Stimulated activated CD8-positive, alpha-beta memory T cell treated with anti-CD3 and anti-CD28 coated beads, Interleukin-7, amount 100 ng/mL, for 4 hours (primary cell): ENCODE measurements at places on chromosomes 12 and 14.

- no peak for DNase-seq
Observed at GRCh38 chr14:84128050-84128449, 1401.9 kb upstream of the FLRT2 start.

GRCh38 chr12:42097971-42098370 lies 46.7 kb downstream of the GXYLT1 start:
- no peak for DNase-seq

DNA sequence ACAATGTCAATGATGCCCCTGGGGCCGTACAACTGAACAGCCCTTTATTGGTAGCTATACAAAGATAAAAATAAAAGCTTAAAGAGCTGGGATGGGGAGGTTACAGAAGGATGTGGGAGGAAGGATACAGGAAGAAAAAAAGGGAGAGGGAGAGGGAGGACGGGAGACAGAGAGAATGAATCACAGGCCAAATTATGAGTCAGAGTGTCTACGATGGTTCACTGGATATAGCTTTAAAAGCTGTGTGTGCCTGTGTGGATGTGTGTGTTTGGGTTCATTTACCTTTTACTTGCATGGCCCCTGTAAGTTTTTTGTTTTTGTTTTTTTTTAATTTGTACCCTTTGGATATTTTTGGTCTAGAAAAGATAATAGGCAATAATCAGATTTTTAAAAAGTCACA lies 111.9 kb downstream of the CCDC60 start:
- no peak for DNase-seq

DNA sequence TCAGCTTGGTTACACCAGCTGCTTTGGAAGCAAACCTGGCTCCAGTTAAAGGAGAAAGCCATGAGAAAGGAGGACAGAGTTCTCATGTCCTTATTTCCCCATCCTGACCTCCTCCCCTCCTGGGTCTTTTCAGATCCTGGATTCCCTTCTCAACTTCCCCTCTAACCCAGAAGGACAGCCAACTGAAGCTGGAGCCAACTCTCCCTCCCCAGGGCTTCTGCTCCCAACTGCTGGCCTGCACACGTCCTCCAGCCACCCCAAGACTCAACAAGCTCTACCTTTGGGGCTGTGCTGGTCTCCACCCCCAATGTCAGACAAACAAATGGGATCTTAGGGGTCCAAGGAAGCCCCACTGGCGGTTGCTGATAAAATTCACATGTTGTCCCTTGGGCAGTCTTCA lies 651.1 kb upstream of the TBX3 start:
- DNase-seq, result no peak

DNA sequence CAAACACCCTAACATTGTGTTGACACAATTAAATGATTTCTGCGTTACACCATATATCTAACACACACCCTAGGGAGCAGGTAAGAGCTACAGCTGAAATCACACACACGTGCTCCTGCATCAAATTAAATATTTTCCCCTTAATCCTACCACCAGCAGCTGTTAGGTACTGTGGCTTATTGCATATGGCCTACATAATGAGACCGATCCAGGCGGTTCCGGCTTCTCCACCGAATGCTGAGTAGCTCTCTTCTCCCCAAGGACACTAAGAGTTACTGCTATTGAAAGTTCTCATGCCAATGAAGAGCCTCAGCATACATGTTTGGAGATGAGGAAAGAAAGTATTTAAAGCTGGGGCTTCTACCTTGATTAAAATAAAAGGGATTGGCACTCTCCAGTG lies 472.2 kb upstream of the STXBP6 start:
- no peak for DNase-seq

DNA sequence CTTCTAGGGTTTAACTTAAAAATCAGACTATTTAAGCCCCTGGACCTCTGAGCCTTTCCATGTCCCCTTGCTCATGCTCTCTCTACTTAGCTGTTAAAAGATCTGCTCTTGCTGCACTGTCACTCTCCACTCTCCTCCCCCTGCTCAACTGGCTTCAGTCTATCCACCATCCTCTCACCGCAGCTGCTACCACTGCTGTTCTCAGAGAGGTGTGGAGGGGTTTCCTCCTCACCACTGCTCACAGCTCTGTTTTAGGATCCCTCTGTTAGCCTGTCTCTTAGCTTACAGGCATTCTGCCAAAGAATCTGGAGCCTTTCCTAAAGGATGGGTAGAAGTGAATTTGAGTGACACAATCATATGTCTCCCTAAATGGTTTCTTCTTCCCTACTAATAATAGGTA lies 43.7 kb upstream of the ATP2B1 start:
- DNase-seq, result no peak

DNA sequence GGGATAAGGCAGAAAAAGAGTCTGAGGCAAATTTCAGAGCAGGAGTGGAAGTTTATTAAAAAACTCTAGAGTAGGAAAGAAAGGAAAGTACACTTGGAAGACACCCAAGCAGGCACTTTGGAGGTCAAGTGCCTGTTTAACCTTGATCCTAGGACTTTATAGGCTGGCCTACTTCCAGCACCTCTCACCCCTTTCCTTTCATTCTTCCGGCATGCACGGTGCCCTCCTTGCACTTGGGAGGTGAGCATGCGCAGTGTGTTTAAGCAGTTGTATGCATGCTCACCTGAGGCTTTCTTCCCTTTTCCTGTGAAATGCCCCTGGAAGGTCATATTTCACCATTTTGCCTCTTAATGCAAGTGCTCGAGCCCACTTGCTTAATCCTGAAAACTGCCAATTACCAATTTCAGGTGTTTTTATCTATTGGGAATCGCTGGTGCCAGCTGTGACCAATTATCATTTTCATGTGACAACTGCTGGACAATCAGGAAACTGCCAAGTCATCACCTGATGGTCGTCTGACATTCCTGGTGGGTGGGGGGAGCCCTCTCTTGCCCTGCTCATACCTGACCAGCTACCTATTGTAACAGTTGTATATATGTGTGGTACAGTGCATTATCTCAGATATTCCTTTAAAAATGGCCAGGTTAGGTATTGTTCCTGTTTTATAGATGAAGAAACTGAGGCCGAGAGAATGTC lies 53.5 kb downstream of the SUDS3 start:
- no peak for DNase-seq

DNA sequence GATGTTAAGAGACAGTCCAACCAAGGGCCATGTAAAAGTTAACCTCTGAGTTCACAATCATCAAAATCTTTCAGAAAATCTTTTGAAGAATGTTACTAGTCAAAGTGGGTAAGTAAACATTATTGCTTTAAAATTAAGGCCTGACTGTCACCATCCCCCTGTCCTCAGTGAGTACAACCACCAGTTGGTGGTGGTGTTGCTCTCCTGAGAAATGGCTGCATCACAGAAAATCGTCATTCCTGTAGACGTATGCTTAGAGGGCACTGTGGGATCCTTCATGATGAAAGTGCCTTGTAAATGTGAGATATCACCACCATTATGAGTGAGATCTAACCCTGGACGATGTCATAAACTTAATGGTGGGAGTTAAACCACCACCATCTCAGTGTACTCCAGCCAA lies 451.2 kb downstream of the RPS29 start:
- no peak for DNase-seq

DNA sequence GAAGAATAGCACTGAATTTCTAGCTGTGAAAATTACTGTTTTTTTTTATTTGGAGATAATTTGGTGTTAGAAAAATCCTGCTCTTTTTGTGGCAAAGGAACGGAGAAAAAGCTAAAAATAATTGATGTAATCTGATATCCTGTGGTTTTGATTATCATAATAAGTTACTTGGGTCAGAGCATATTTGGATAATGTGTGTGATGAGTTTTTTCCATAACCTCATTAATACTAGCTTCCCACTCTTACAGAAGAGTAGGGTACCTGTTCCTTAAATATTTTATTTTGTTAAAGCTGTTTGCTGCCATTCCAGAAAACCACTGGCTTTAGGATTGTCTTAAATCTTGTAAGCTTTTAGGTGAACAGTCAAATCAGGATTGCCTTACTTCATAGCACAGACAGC lies 4.7 kb downstream of the PSMC6 start:
- no peak for DNase-seq

DNA sequence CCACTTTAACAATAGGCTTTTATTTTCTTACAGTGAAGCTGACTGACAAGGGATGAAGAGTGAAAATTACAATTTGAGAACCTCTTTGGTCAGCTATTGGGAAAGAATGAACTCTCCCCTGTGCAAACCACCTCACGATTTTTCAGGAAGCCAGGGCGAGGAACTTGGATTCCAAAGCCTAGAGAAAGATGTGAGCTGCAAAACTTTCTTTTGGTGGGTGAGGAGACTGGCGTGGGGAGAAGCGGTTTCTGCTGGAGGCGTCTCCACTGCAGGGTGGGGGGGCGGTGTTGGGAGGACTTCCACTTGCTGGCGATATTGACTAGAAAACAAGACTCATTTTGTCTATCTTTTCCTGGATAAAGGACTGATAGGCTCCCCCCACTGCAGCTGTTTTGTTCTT lies 59.3 kb upstream of the VRK1 start:
- no peak for DNase-seq

DNA sequence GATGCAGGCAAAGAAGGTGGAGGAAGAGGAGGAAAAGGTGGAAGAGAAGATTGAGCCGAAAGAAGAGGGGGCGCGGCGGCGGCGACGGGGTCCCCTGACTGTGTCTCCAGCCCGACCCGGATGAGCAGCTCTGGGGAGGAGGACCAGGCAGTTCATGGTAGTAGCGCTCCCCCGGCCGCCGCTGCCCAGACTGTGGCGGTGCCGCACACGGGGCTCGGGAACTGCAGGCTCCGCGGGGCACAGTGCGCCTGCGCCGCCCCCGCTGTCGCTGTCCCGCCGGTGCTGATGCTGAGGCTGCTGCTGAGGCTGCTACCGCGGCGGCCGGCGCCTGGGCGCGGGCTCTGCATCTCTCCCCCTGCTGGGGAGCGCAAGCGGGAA lies at the start of gene KCNH5:
Gene KCNH5, minus strand, starts transcription at position 225 of the 378 bp plus-strand sequence. CDS start 272 bp downstream, outside the sequence.
- no peak for DNase-seq

DNA sequence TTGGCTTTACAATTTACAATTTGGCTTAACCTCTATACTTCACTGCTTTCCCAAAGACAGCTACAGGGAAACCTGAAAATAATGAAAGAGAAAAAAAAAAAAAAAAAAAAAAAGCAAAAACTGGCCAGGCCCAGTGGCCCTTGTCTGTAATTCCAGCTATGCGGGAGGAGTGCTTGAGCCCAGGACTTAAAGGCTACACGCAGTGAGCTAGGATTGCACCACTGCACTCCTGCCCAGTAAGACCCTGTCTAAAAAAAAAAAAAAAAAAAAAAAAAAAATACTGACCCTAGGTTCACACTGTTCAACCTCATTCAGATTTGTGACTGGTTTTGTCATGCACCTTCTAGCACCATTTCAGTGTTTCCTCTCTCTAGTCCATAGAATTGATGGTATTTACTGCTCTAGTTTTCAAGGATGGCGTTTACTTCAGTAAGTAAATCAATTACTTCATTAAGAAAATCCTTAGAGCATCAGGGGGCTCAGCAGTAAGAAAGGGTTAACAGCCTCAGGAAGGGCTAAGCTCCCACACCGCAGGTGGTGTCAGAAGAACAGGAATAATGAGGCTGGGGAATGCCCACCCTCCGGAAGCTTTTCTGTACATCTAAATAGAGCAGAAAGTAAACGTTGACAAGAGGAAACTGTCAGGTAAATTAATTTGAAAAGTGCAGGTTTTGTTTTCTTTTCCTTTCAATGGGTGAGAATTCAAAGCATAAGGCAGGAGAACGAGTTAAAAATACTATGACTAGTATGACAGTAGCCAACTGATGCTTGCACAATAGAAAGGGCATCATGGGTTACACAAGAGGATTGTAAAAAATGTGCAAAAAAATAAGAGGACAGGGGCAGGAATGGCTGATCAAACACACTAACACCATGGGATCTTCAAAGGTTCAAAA lies 115.0 kb upstream of the MDM1 start:
- DNase-seq, result no peak

GRCh38 chr12:128534906-128535305 lies 267.9 kb downstream of the TMEM132C start:
- no peak for DNase-seq

DNA sequence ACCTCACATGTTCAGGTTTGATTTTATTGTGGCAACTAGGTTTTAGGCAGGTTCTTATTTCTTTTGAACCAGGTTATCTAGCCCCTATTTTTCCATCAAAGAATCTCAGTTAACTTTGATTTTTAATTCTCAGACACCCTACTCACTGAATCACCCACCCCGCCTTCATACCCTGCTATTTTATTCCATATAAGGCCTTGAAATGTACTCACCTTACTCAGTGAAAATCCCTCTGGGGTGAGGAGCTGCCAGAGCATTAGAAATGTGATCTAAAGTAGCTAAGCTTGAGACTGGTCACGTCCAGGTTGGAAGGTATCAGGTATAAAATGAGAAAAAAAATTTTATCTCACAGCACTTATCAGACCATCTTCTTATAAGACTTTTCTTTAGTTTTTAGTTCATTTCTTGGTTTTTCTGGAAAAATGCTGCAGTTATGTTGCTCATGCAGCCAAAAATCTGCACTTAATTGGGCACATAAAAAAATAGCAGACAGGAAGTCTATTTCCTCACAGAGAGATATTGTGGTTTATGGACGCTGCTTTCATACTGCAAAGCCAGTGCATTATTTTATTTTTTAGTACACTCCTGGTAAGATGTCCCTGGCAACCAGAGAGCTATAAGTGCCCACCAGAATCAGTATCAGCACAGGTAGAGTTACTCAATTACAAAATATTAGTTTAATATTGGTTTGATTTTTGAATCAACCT lies 101.5 kb upstream of the CCDC91 start:
- no peak for DNase-seq

DNA sequence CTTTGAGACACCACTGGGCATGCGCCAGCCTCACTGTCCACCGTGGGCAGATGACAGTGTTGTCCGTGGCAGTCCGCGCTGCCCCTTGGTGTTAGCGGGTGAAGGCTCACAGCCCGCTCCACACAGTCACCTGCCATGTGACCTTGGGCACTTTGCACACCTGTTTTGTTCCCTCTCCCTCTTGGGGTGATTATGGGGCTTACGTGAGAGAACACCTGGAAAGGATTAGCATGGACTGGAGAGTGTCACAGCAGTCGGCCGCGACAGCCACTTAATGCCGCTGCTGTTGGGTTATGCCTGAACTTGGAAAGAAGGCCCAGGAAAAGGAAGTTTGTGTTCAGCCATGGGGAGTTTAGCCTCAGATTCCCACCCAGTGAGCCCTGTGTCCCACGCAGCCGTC lies 94.2 kb downstream of the DDX51 start:
- no peak for DNase-seq

- no peak for DNase-seq
Observed at GRCh38 chr14:53375599-53375998, 222.5 kb upstream of the DDHD1 start.

GRCh38 chr12:94761559-94761958 lies 111.2 kb upstream of the TMCC3 start:
- no peak for DNase-seq

- DNase-seq, result no peak
Observed at GRCh38 chr12:4472046-4472445, 26.4 kb upstream of the FGF6 start.

DNA sequence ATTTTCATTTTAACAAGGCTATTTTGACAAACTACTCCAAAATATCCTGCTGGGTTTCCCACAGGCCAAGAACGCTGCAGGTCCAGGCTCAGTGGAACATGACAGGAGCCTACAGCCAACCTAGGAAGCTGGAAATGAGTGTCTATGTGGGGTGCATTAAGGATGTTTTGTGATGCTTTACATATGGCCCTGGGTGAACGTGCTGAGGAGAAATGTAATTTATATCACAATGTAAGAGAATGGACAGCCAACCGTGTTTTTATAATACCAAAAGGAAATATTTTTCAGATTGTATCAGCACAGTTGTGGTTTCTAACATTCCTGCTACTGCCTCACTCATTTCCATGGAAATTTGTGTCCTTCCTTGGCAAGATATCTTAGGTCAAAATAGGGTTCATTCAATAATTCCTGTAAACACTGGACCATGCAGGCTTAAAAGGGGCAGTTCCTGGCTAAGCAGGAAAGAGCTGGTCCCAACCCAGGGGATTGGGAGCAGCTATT lies 51.5 kb downstream of the ST8SIA1 start:
- no peak for DNase-seq

- DNase-seq, result no peak
Observed at GRCh38 chr12:124681779-124682391, 114.5 kb upstream of the NCOR2 start.
